ENCODE measurements at places on chromosomes 7 and 10.

- DNase-seq: no peak
These were observed 2.0 kb upstream of the TSPAN14 start for GRCh38 chr10:80452069-80452468.

DNA sequence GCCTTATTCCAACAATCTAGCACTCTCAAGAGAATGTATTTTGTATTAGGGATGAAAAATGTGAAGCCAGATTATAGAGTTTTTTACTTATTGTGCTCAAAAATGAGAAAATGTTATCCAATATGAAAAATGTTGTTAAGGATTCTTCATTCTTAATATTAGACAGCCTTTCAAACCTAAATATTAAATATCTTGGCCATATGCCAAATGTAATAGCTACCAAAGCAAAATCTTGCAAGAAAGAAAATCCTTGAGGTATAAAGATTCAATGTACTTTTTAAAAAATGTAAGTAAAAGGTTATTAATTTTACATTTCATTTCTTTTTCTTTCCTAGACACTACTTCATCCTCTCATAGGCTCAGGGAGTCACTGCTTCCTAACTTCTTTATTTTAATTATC lies 33.4 kb downstream of the MET start:
- DNase-seq: no peak

DNA sequence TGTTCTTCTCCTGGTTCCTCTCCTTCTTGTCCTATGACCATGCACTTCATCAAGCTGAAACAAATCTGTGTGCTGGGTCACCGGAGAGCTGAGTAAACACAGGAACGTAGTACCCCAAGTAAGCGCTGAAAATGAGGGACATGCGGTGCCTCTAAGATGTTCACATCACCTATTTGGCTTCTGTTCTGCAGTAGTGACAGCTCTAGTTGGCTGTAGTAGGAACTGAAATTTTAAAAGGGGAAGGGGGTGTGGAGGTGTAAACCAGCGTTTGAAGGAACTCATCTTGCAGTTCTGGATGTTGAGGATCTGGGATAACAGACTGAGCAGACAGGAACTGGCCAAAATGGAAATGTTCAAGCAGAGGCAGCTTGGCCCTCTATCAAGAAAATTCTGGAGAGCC lies 85.2 kb downstream of the WNT2 start:
- no peak for DNase-seq

- no peak for DNase-seq
These were observed 82.8 kb upstream of the PDE1C start for GRCh38 chr7:32153006-32153405.

DNA sequence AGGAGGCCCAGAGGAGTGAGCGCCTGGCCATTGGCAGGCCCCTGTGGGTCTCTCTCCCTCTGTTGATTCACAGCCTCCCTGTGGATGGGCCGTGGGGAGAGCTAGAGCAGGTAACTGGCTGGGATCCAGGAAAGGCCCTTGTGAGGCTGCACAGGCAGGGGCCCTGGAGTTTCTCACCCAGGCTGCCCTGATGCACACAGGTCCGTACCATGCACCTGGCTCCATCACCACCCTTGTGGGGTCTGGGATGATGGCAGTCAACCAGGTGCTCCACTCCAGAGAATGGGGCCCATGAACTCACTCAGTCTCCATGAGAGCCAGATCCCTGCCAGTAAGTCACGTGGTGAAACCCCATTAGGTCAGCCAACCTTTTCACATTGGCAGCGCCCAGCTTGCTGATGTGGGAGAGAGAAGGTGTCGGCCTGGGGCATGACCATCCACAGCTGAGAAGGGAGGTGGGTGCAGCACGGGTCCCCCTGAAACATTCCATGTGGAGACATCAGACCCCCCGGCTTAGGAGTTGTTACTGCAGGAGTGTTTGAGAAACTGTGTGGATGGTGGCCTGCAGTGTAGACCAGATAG lies 320.8 kb downstream of the ADARB2 start:
- no peak for DNase-seq

DNA sequence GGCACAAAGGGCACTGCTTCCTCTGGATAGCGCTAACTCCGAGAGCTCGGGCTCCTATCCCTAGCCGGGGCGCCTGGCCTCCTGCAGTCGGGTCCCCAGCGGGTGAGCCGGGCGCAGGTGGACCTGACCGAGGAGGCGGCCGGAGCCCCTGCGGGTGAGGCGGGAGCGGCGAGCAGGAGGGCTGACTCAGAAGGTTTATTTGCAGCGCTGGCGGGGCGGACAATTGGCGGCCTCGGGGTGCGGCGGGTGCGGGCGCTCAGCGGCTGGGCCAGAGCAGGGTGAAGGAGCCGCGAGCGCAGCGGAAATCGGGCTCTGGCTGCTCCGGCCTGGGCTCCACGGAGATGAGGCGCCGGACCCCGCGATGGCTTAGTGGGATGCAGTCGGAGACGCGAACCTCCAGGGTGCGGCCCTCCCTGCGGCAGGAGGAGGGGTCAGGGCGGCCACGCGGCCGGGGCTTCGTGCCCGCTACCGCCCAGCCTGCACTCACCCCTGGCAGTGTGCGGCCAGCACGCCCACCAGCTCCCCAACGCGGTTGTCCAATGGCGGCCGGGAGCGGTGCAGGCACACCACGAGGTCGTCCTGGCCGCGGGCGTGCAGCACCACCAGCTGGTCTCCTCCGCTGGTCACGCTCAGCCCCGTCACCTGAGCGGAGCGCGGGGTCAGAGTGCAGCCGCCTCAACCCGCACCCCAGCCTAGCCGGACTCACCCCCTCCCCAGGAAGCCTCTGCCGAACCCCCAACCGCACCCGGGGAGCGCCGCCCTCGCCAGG lies 16.1 kb downstream of the MYO1G start:
- DNase-seq: peak; percentile 54

GRCh38 chr7:134552105-134552504 lies 3.2 kb downstream of the AKR1B15 start:
- DNase-seq: peak; percentile 63

- peak; percentile 30 for DNase-seq
These were observed 9.4 kb upstream of the GATA3 start for GRCh38 chr10:8044908-8045725.

GRCh38 chr7:39624935-39625694 lies 1.7 kb downstream of the RALA start:
- DNase-seq: no peak

DNA sequence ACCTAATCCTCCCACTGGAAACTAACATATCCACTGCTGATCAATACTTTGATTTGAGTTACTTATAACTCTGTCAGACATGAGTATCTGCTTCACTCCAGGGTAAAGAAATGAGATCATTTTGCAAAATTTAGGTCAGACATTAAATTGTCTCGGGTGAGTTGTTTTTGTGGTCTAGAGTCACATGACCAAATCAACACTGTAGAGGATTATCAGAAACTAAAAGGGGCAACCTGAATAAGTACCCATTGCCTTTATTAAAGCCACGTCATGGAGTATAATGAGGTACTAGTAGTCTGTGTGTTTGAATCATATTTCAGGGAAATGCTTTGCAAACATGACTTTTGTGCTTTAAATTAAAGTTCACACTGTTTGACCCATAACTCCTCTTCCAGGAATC lies 107.7 kb upstream of the ADO start:
- no peak for DNase-seq

DNA sequence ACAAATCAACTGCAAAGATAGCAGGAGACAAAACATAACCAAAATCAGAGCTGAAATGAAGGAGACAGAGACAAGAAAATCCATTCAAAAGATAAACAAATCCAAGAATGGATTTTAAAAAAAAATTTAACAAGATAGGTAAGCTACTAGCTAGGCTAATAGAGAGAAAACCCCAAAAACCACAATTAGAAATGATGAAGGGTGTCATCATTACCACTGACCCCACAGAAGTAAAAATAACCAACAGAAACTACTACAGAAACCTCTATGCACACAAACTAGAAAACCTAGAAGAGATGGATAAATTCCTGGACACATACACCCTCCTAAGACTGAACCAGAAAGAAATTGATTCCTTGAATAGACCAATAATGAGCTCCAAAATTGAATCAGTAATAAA lies 117.6 kb downstream of the DNAJC1 start:
- DNase-seq: no peak

GRCh38 chr10:96835899-96836298 lies 3.8 kb downstream of the LCOR start:
- peak; percentile 54 for DNase-seq

GRCh38 chr10:86863484-86863842 lies 94.0 kb downstream of the MMRN2 start:
- DNase-seq: no peak

DNA sequence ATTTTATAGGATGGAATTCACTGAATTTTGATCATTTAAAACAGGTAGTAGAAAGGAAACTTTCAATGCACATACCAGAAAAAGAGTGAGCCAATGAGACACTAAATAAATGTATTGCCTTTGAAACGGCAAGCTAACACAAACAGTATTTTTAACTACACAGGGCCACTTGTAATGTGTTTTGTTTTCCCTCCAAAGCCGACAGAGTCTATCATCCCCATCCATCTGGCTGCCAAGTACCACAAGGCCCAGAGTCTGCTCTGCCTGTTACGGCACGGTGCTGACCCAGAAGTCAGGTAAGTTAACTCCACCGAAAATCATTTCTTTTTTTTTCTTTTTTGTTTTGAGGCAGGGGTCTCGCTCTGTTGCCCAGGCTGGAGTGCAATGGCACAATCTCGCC lies 1.5 kb downstream of the ANKRD61 start:
- DNase-seq: no peak

DNA sequence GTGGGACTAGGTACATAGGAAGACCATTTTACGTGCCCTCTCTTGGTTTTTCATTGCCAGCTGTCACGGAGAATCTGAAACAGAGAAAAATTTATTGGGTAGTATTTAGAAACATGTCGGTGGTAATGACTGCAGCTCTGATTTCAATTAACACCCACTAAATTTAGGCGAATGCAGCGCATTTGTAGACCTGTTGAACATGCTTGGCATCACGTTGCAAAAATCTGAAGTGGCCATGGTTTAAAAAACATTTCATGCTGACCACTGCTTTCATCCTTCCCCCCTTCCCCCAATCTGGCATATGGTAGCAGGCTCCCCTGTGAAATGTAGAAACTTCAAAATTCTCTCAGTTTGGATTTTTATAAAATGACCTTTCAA lies 34.0 kb downstream of the LRMDA start:
- DNase-seq: no peak

- DNase-seq: no peak
These were observed 179.8 kb downstream of the NPSR1 start for GRCh38 chr7:34837801-34838201.

- DNase-seq: no peak
These were observed 9.8 kb upstream of the FXYD4 start for GRCh38 chr10:43361547-43362190.

- DNase-seq: no peak
These were observed 845.0 kb downstream of the CNTNAP2 start for GRCh38 chr7:146961617-146962016.

GRCh38 chr7:44772440-44772839 lies 23.8 kb downstream of the ZMIZ2 start:
- no peak for DNase-seq

DNA sequence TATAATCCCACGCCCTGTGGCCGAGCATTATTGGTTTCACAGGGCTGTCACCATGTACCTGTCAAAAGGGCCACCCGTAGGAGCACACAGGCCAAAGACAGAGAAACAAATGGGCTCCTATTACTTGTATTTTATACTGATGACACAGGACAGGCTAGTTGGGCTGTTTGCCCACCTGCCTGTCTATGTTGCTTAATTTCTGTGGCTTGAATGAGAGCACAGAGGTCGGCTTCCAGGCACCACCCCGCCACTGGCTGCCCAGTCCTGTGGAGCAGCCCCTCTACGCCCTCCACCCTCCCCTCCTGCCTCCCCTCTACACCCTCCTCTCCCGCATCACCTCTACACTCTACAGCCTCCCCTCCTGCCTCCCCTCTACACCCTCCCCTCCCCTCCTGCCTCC lies 652.9 kb downstream of the SDK1 start:
- no peak for DNase-seq

DNA sequence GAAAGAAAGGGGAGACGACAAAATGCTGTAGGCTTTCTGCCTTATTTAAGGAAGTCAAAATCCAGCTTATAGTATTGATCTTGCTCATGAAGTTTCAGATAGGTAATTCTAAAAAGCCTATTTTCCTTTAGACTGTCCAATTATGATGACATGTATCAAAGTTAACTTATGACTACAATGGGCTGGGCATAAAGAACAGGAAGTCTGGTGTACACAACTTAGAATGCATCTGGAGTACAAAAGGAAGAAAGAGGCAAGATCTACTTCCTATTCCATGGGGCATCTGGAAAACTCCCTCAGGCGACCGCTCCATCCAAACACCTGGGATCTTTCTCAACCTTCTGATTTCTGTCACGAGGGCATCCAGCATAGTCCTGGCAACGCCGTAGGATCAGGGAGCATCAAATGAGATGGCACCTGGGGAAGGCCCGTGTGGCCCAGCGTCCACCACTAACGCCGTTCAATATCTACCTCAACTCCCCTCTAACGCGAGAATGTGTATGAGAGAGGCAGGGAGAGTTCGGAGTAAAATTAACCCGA lies 512 bp downstream of the FAM24B start:
- DNase-seq: peak; percentile 30

DNA sequence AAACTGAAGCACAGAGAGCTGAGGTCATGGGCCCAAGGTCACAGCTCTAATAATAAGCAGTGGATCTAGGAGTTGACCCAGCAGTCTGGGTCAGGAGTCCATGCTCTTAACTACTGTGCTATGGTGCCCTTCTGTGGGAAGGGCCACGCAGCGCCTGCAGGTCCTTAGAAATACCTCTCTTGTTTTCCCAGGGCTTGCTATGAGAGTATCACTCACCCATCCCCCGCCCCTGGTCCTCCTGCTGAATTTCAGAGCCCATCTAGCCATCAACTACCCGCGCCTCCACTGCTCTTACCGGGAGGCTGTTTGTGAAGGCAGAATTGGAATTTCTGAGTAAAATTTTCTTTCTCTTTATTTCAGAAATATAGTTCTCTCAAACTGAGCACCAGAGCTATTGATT lies 27.3 kb upstream of the CRHR2 start:
- no peak for DNase-seq

DNA sequence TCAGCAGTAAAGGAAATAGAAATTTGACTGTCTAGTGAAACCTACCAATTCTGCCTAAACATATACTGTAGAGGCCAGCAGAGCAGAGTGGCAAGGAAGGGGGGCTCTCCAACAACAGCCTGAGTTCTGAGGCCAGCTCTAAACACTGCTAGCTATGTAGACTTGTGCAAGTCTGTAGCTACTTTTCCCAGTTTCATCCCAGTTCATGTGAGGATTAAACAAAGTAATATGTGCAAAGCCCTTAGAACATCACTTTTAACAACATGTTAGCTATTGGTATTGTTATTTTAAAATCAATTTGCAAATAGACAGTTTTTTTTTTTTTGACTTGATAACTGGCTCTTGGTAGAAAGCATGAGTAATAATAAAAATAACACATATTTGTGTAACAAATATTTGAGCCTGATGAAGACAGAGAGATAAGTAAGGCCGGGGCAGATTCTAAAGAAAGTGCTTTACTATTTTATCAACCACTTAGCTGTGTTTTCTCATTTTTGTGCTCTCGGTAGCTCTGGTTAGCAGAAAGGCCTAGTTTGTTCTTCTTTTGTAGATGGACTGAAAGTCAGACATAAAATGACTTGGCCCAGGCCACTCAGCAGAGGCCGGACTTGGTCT lies 9.3 kb downstream of the CHST12 start:
- DNase-seq: no peak

GRCh38 chr7:88806280-88807037 lies 10.9 kb upstream of the TEX47 start:
- no peak for DNase-seq

GRCh38 chr7:1043552-1044188 lies 676 bp upstream of the GPR146 start:
- peak; percentile 15 for DNase-seq

Measured in small intestine (tissue), 16 donors.